ENCODE measurements at places on chromosomes 3 and 15.

GRCh38 chr3:107430996-107431245, 53.7 kb downstream of the CCDC54 start:
- peak; percentile 12 for DNase-seq

- no peak for DNase-seq
These were observed 37.7 kb upstream of the GK5 start for GRCh38 chr3:142263112-142263511.

- no peak for DNase-seq
These were observed 323.1 kb upstream of the CBLB start for GRCh38 chr3:106191913-106192312.

- no peak for DNase-seq
These were observed 85.4 kb upstream of the TLE3 start for GRCh38 chr15:70182858-70183695.
